Gastroesophageal sphincter (tissue), 4 donors: ENCODE measurements at places on chromosomes 16 and 17. TPM values are rescaled to one million over a fixed set of nuclear protein-coding genes. Genes with fewer than 3 reads are reported as not detected.

MAP2K6 gene
- 0.69 TPM for total RNA-seq

KRTAP9-7 gene
- not detected for total RNA-seq

LPO gene
- total RNA-seq: not detected

HASPIN gene
- 0.13 TPM for total RNA-seq

CTRB1 gene
- total RNA-seq: not detected

RAD51C gene
- total RNA-seq: 31.1 TPM

CES3 gene
- not detected for total RNA-seq

MINK1 gene
- 48.2 TPM for total RNA-seq

PIPOX gene
- total RNA-seq: 7.3 TPM

MYH2 gene
- total RNA-seq: 1.0 TPM

DPEP3 gene
- not detected for total RNA-seq

DCXR gene
- 70.7 TPM for total RNA-seq

ABCA8 gene
- 57.1 TPM for total RNA-seq

TP53TG3B gene
- total RNA-seq: not detected

NPIPB13 gene
- total RNA-seq: 7.0 TPM

CACNG5 gene
- total RNA-seq: not detected

PITPNM3 gene
- total RNA-seq: 55.3 TPM

KATNIP gene
- total RNA-seq: 16.5 TPM

CD300H gene
- not detected for total RNA-seq

ANKRD40CL gene
- total RNA-seq: not detected

NPIPA7 gene
- 3.0 TPM for total RNA-seq

C16orf96 gene
- 0.40 TPM for total RNA-seq

HSPB9 gene
- total RNA-seq: not detected

NPIPB9 gene
- 8.2 TPM for total RNA-seq

CD19 gene
- not detected for total RNA-seq

KRTAP4-4 gene
- total RNA-seq: not detected

HOXB2 gene
- total RNA-seq: 47.4 TPM
